ENCODE measurements at places on chromosomes 16 and 17.

DNA sequence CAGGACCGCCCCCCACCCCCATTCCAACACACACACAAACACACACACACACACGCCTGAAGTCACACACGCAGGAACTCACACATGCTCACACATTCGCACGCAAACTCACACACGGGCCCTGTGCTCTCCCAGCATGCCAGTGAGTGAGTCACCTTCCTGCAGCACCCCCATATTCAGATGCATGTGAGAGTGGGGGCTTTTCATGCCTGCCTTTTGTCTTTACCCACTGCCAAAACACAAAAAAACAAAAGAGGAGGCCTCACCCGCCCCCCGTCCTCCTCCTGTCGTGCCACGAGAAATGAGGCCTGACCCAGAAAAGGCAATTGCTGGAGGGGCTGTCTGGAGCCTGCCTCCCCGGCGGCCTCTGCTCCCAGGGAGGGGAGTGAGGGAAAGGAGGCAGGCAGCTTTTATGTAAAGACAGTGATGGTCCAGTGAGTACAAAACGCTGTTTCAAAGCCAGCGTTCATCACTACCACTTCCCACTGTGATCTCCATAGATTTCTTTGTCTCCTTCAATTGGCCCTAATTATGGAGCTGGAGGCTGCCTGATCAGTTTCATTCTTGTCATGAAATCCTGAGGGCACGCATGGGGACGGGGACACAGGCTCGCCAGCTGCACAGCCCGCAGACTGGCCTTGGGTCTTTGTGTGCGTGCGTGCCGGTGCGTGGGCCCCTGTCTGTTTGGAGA lies 29.5 kb upstream of the GSE1 start:
- DNase-seq, result no peak

GRCh38 chr17:81685108-81685507 lies 1.3 kb downstream of the HGS start:
- DNase-seq, result no peak

GRCh38 chr16:1992704-1993317 lies 3.0 kb downstream of the SYNGR3 start:
- DNase-seq, result no peak

- no peak for DNase-seq
These were observed 805 bp downstream of the HNF1B start for GRCh38 chr17:37743875-37744632.

DNA sequence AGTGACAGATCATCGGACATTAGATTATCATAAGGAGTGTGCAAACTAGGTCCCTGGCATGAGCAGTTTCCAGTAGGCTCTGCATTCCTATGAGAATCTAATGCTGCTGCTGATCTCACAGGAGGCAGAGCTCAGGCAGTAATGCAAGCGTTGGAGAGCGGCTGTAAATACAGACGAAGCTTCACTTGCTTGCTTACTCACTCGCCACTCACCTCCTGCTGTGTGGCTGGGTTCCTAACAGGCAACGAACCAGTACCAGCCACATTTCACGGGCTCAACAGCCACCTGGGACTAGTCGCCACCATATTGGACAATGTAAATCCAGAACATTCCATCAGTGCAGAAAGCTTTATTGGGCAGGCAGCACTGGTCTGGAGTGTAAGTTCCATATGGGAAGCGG lies 7.7 kb downstream of the JPH3 start:
- DNase-seq, result no peak

- DNase-seq, result no peak
These were observed 20.9 kb downstream of the MRC2 start for GRCh38 chr17:62648251-62648955.

- no peak for DNase-seq
These were observed 200.8 kb downstream of the PRKCB start for GRCh38 chr16:24036614-24037013.
